ENCODE measurements at places on chromosomes 12 and 14.
A peak's percentile ranks its signal among the peaks of the same experiment; 100 is the strongest.

DNA sequence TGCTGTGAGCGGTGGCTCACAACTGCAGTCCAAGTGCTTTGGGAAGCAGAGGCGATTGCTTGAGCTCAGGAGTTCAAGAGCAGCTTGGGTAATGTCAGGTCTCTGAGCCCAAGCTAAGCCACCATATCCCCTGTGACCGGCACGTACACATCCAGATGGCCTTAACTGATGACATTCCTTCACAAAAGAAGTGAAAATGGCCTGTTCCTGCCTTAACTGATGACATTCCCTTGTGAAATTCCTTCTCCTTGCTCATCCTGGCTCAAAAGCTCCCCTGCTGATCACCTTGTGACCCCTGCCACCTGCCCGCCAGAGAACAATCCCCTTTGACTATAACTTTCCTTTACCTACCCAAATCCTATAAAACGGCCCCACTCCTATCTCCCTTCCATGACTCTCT lies 48.6 kb downstream of the SLC25A47 start:
- DNase-seq: no peak

DNA sequence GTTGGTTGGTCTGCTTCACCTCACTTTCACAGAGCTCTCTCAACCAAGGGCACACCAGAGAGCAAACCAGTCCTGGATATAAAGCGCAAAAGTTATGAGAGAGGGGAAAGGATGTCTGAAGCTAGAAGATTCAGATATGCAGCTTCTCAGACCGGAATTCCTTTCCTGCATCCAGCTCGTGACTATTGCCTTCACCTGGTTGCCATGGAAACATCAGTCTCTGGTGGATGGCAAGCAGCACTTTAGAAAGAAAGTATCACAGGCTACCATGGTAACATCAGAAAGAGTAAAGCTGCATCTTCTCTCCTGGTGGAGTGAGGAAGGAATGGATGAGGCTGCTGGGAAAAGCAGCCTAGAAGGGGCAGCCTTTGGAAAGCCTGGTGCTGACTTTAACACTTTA lies 13.7 kb downstream of the REM2 start:
- DNase-seq: no peak

GRCh38 chr12:131829791-131830334 lies 1.7 kb downstream of the MMP17 start:
- DNase-seq: no peak

DNA sequence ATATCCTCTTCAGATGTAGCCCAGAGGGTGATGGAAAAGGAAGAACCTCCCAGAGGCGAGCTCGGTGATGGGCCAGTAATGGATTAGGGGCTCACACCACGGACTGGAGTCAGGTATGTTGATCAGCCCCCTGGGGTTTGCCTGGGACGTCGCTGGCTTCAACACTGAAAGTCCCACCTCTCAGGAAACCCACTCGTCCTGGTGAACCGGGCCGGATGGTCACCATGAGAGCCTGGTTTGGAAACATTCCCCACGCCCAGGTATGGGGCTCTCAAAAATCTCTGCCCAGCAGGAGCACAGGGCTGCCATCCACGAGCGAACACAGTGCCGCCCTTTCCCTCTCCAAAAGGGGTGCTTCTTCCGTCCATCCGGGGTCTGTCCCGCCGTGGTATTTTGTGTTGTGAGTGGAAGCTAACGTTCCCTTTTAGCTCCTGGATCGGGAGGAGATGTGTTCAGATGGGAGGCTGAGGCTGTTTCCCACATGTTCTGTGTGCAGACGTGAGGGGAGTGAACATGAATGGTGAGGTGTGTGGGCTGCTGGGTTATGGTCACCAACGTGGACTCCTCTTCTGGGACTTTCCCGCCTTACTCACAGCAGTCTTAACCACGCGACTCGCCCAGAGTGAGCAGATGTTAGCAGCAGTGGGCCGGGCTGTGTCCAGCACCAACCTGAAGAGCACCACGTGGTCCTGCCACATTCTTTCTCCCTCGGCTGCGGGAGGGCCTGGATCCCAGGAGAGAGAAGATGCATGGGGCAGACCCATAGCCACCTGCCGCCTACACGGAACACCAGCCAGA lies 139.2 kb downstream of the KIF26A start:
- peak; percentile 11 for DNase-seq

- peak; percentile 91 for DNase-seq
These were observed 1.3 kb downstream of the ARHGEF40 start for GRCh38 chr14:21071225-21072030.

- DNase-seq: no peak
These were observed 21.7 kb downstream of the BICDL1 start for GRCh38 chr12:120010661-120011230.

- no peak for DNase-seq
These were observed 63.8 kb downstream of the DACT1 start for GRCh38 chr14:58701604-58702003.

GRCh38 chr14:21026274-21026987 lies 1.6 kb upstream of the NDRG2 start:
- DNase-seq: no peak

GRCh38 chr12:118472940-118473339 lies 96.6 kb downstream of the SUDS3 start:
- DNase-seq: no peak

- no peak for DNase-seq
These were observed 1.2 kb downstream of the CPSF6 start for GRCh38 chr12:69240631-69240995.

DNA sequence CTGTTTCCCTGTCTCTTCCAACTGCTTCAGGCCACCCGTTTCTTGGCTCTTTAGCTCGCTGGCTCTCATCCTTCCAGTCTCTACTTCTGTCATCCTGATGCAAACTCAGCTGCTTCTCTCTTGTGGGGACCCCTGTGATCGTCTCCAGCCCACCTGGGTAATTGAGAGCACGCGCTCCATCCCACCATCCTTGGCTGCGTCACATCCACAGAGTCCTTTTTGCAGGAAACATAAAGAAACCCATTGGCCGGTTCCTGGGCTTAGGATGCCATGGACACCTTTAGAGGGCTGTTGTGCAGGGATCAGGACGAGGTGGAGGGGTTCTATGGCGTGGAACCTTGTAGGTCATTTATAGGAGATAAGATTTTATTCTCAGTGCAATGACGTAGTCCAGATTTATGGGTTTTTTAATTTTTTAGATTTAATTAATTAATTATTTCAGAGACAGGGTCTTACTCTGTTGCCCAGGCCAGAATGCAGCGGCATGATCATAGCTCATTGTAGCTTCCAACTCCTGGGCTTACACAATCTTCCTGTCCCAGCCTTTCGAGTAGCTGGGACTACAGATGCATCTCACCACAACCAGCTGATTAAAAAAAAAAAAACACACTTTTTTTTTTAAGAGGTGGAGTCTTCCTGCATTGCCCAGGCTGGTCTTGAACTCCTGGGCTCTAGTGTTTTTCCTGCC lies 82.6 kb downstream of the CCDC92 start:
- DNase-seq: no peak

DNA sequence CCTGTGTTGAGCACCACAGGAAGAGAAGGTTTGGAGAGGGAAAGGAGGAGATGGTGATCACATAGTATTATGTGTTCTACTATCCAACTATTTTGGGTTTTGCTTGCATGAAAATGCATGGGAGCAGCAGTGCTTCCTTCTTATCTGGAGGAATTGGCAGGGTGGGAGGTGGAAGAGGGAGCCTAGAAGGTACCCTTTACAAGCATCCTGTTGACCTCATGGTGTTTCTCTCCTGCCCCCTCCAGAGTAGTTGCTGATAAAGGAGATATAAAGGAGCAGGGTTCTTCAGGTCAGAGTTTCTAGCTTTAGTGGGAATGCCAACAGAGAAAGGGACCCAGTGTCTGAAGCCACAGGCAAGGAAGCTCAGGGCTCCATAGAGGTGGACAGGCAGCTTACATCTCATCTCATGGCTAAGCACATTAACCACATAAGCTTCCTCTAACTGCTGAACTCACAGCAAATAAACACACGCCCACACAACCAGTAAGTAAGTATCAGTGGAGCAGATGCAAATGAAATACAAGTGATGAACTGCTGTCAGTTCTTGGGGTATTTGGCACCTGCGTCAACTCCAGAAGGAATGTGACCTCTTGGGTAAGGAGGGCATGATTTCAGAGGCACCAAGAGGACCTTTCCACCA lies 174.2 kb upstream of the SLC38A2 start:
- DNase-seq: no peak

GRCh38 chr12:113247123-113248050 lies 26.1 kb downstream of the TPCN1 start:
- DNase-seq: no peak

DNA sequence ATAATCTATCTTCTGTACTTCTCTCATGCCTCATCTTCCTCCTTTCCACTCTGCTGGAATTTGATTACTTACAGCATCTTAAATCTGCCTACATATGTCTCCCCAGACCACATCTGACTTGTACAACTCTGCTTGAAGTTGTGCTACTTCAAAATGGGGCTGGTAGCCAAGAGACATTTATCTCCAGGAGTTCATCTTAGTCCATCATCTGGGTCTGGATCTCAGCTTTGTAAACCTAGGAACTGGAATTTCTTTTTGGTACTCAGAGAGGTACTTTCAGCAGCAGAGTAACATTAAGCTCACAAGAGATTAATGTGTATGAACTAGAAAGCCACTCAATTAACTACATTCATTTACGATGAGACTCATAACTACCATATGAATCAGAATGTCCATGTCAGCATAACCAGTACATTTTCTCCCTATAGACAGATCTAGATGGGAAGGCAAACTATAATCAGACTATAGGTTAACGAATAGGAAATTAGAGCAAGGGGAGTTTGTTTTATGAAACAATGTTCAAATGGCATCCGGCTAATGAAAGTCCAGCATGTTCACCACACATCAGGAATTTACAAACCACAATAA lies 178.8 kb downstream of the CEP128 start:
- no peak for DNase-seq

- DNase-seq: peak; percentile 56
These were observed 15.8 kb downstream of the SEL1L start for GRCh38 chr14:81517798-81518398.

- no peak for DNase-seq
These were observed 35.8 kb downstream of the TRIP11 start for GRCh38 chr14:92004062-92004461.

GRCh38 chr12:34334953-34335743 lies 312.9 kb downstream of the ALG10 start:
- DNase-seq: no peak

DNA sequence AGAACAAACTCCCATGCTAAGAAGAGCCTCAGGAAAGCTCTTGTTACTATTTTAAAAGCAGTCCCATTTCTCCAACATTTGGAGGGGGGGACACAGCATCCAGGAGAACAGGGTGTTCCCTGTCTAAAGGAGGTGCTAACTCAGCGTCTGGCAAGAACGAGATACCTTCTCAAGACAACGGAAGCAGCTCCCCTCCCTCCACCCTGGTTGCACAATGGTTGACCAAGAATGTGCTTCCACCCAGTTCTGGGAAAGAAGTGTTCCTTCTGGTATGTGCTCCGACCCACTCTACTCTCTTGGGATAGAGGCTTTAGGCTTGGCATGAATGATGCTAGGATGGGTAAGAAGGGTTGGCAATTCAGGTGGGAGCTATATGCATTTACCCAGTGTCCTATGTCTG lies 1.5 kb upstream of the KRT6A start:
- peak; percentile 28 for DNase-seq

GRCh38 chr12:64635356-64635998 lies 25.2 kb downstream of the RASSF3 start:
- no peak for DNase-seq

GRCh38 chr12:99783421-99783820 lies 135.9 kb downstream of the GARIN6 start:
- no peak for DNase-seq

DNA sequence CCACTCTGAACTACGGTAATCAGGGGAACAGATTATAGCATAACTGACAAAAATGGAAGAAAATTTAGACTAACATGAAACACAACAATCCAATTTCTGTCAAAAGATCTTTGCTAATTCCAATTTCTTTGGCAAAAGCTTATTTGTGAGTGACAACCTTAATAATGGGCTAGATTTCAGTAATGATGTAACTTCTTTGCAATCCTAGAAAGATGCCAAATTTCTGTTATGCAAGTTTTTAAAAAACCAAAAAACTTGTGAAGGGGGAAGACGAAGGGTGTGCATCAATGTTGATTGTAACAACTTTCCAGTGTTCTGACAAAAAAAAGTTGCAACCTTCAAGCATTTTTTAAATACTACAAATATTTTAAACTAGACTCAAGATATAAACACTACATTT lies 59.9 kb downstream of the DICER1 start:
- DNase-seq: no peak

DNA sequence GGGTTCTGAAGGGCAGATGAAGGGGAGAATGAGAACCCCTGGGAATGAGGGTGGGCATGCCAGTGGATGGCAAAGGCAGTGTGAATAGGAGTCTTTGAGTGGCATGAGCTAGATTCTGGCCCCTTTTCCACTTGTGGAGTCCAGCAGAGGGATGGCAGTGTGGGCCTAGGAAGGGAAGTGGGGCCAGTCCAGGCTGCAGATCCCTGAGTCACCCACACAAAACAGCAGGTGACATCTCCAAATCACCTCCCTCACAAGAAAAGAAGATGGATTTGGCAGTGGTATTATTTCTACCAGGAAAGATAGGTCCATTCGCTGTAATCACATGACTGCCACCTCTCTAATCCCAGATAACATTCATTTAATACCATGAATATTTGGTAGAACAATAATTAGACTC lies 151.3 kb downstream of the TTC7B start:
- DNase-seq: no peak

GRCh38 chr14:103746701-103747100 lies 31.1 kb downstream of the ZFYVE21 start:
- DNase-seq: no peak

- no peak for DNase-seq
These were observed 27.7 kb upstream of the CAND1 start for GRCh38 chr12:67241482-67241881.

DNA sequence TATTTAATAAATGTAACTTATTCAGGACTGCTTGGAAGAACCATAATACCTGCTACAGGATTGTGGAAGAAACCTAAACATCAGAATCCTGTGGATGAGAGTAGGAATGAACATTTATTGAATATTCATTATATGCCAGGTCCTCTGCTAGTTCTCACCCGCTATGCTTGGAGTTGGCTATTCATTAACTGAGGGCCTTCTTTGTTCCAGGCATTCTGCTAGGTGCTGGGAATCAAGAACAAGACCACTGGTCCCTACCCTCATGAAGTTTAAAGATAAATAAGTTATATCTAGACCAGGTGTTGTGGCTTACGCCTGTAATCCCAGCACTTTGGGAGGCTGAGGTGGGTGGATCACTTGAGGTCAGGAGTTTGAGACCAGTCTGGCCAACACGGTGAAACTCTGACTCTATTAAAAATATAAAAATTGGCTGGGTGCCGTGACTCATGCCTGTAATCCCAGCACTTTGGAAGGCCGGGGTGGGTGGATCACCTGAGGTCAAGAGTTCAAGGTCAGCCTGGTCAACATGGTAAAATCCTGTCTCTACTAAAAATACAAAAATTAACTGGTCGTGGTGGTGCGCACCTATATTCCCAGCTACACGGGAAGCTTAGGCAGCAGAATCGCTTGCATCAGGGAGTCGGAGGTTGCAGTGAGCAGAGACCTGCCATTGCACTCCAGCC lies 3.8 kb upstream of the TULP3 start:
- no peak for DNase-seq

DNA sequence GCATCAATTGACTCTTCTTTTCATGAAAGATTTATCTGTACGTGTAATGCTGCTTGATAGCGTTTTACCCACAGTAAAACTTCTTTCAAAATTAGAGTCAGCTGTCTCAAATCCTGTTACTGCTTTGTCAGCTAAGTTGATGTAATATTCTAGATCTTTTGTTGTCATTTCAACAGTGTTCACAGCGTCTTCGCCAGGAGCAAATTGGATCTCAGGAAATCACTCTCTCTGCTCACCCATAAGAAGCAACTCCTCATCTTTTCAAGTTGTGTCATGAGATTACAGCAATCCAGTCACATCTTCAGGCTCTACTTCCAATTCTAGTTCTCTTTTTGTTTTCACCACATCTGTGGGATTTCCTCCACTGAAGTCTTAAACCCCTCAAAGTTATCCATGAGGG lies 9.5 kb downstream of the PCNX1 start:
- no peak for DNase-seq
